Omental fat pad (tissue), 4 donors: ENCODE measurements at places on chromosomes 16 and 17.

DNA sequence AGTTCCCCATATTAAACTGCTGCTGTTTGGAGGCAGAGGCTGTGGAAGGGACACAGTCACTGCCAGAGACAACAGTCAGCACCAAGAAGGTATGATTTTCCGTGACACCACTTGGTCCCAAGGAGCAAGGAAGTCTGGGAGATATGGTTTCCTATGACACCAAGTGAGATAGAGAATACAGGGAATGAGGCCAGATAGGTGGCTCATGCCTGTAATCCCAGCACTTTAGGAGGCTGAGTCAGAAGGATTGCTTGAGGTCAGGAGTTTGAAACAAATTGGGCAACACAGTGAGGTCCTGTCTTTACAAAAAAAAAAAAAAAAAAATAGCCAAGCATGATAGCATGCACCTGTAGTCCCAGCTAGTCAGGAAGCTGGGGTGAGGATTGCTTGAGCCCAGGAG is 90.8 kb downstream of the ABCC12 start:
- DNase-seq: no peak

- DNase-seq: no peak
Measured at GRCh38 chr17:67393809-67394397, 16.8 kb downstream of the PITPNC1 start.

GRCh38 chr16:8474587-8474986 is 115.7 kb downstream of the TMEM114 start:
- DNase-seq: no peak

DNA sequence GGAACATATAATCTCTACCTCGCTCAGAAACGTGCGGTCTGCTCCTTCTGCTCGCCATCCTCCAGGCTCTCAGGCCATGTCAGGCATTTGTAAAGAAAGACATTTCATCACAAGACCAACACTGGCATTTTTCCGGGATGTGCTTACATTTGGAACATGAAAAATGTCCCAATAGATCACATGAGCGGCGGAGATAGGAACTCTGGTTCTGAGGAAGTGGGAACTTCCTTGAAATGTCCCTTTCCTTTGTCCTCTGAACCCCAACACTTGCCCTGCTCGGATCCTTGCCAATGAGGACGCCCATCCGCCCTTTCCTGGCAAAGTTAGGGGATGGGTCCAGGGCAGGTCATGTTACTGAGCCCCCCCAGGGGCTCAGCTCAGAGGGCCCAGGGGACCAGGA is 130.5 kb downstream of the MAF start:
- DNase-seq: no peak

DNA sequence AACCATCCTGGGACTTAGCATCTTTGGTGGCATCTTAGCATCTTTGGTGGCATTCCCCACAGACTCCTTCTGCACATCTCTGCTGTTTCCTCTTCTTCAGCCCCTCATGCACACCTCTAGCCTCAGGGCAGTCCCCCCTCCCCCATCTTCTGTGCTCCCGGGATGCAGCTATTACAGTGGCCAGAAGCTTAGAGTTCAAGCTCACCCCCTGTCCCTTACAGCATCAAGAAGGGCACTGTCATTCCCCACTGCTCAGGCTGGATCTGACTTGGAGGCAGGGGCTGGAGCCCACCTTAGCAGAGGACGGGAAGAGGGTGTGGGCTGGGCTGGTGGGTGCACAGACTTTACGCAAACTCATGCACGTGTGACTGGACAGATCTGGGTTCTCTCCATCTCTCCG is 650 bp downstream of the EPN3 start:
- no peak for DNase-seq

GRCh38 chr16:57313509-57313908 is 29.0 kb upstream of the PLLP start:
- no peak for DNase-seq

DNA sequence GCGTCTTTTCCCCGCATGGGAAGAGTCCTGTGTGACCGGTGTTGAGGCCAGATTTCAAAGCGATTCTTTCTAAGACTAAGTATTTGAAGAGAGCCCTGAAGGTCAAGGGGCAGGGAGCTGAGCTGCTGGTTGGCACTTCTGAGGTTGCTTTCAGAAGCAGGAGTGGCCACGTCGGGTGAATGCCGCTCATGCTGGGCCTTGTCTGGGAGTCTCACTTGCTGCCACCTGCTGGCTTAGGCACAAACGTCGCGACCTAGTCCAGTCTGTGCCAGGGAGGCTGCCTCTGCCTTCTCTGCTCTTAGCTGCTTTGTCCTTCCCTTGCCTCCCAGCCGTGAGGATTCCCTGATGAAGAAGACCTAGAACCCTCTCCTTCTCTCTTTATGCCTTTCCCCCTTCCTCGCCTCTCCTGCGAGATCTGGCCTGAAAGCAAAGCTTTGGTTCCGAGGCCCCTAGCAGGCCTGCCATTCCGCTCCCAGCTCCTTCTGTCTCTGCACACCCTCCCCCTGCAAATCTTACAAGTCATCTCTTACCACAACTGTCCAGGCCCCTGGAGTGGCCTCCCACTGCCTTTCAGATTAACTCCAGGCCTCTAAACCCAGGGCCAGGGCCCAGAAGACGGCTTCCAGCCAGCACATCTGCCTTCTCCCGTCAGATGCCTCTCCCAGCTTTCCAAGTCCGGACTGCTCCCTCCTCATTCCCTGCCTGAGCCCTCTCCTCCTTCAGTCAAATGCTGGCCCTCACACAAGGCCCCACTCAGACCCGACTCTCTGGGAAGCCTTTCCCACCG is 11.4 kb downstream of the CTNS start:
- no peak for DNase-seq

- no peak for DNase-seq
Measured at GRCh38 chr16:83946781-83947566, 6.1 kb upstream of the OSGIN1 start.

- DNase-seq: no peak
Measured at GRCh38 chr17:82065193-82065637, 389 bp downstream of the DUS1L start.

DNA sequence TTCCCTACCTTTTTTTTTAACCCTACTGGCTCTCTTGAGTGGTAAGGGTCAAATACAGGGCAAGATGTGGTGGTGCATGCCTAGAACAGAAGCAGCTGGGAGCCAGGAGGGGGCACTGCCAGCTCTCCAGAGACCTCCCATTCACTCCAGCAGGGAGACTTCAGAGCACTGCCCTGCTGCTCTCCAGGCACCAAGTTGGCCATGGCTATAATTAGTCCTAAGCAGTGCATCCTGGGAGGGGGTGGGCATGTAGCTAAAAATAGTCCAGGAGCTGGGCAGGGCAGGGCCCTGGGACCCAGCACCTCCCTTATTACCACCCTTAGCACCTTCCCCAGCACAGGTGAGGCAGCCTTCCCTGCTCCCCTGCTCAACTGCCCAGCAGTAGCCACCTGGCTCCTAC is 3.5 kb downstream of the CORO6 start:
- no peak for DNase-seq
